Stimulated activated CD4-positive, alpha-beta T cell treated with anti-CD3 and anti-CD28 coated beads, Interleukin-4, amount 100 ng/mL, for 1 hour (primary cell): ENCODE measurements at places on chromosomes 1 and 21.

- DNase-seq, result no peak
These were observed 31.9 kb downstream of the GNPAT start for GRCh38 chr1:231272880-231273279.

DNA sequence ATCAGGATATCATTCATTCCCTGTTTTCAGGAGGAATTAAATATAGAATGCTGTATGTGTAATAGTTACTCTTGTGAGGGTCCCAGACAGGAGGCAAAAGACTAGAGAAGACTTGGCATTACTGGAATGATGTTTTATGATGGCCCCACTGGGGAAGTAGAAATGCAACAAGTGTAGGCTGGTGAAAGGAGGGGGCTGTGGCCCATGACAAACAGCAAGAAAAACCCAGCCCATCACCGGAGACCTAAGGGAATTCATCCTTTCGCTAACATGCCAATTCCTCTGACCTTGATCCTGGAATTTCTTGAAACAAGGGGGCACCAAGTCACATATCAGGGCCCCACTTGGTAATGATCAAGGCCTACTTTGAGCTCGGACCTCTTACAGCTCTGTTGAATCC, 5.5 kb upstream of the IFNGR2 start:
- DNase-seq, result no peak

- no peak for DNase-seq
These were observed 2.6 kb downstream of the LRRC8B start for GRCh38 chr1:89527256-89527655.

GRCh38 chr21:17693801-17694200, 81.1 kb upstream of the BTG3 start:
- no peak for DNase-seq

DNA sequence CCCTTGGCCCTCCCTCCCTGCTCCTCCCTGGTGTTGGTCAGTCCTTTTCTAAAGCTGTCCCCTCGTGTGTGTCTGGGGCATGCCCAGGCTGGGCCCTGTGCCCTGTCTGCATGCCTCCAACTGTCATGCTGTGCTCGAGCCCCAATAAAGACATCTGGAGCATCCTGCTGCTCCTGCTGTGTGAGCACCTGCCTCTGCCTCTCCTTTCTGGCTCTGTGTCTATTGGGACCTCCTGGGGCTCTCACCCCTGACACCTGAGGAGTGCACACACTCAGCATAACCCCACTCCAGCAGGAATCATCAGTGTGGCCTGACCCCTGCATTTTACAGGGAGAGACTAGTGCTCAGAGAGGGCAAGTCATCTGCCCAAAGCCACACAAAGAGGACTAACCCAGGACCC, 23.7 kb downstream of the KCNC4 start:
- DNase-seq, result no peak
